ENCODE measurements at places on chromosomes 12 and 14.

GRCh38 chr14:96956464-96957239 lies 159.5 kb downstream of the VRK1 start:
- DNase-seq, result no peak

DNA sequence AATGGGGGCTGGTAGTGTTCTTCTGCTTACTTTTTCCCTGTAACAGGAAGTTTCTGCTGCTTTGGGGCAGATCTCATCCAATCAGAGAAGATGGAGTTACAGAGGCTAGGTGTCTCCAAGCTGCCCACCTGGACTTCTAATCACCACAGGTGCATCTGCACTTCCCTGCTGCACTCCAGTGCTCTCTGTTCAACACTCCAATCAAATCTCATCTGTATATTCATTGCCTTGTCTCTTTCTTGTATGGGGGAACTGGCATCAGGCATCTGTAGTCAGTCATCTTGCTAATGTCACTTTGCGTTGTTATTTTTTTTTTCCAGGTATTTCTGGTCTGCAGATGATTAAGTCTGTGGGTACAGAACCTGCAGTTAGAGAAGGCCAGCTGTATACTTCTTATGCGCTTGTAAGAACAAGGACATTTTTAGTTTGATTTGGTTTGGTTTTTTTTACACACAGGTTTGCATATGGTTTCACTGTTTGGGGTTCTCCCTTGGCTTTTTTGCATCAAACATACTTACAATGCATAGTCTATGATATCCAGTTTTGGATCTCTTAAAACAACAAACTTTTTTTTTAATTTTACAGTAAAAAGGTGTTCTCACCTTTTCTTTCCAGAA lies 116.0 kb downstream of the METTL25 start:
- no peak for DNase-seq

DNA sequence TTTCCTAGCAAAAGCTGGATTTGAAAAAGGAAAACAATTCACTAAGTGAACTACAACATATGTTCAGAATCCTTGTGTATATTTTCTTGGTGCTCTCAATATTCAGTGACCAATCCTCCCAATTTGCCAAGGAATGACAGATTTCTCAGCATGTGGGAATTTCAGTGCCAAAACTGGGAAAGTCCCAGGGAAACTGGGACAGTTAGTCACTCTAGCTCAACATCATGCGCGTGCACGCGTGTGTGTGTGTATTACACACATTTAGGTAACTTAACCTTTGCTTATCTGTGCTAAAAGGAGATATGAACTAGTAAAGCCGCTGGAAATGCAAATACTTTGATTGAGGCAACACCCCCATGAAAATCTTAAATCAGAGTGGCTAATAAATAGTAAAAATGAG lies 26.1 kb upstream of the SLC6A13 start:
- peak; percentile 76 for DNase-seq

GRCh38 chr12:53355121-53355520 lies 19.0 kb upstream of the SP7 start:
- no peak for DNase-seq

GRCh38 chr14:23366426-23366921 lies 1.5 kb upstream of the EFS start:
- peak; percentile 74 for DNase-seq

DNA sequence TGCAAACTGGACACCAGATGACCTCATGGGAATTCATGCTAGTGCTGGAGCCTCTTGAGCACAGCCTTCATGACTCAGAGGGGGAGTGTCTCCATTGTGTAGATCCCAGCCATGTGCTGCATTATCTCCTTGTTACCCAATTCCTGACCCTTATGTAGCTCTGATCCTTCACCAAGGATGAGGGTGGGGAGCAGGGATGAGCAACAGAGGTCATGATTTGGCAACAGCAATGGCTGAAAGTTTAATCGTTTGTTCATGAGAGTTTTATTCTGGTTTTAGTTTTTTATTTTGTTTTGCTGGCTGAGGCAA lies 9.5 kb upstream of the BDKRB1 start:
- peak; percentile 62 for DNase-seq

DNA sequence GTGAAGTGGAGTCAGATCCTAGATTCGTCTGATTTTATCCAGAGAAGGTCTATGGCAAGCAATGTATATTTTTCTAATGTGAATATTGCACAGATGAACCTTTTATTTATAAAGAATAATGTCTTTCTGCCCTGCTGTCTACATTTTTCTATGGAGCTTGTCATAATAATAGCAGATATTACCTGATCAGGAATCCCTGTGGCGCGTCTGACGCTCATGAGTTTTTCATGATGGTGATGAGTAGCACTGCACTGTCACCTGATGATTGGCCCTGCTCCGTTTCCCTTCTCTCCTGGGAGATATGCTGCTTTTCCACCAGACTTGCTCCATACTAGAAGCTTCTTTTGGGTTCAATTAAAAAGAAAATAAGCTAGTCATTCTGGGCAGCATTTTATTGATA lies 20.5 kb downstream of the CINP start:
- no peak for DNase-seq

DNA sequence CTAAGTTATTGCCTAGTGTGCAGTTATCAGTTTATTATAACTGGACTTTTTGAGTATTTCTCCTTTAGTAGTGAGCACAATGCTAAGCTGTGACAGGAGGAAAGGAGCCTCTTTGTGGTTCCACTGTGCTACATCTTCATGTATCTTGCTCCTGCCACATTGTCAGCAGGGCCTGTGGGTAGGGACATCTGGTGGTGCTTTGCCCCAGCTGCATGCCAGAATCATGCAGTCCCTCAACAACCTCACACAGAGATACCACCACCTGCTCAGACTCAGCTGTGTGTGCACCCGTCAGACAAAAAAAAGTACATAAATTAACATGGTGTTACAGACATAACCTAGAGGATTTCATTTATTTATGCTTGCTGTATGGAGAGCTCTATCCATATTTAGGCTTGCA lies 51.1 kb downstream of the MIS18BP1 start:
- peak; percentile 13 for DNase-seq

DNA sequence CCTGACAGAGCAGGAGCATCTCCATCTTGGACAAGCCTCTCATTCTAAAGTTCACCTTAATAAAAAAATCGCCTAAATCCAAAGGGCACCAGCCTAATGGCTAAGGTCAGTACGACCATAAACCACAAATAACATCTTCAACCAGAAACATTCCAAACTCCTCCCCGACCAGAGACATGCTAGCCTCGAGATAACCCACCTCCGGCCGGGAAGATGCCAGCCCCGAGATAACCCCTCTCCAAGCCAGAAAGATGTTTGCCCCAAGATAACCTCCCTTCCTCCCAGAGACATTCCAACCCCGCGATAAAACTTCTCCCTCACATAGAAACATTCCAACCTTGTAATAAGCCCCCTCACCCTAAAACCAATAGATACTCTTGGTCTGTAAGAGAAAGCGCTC lies 86.8 kb upstream of the PKP2 start:
- no peak for DNase-seq

GRCh38 chr14:72308967-72309485 lies 376.8 kb downstream of the RGS6 start:
- DNase-seq, result no peak

DNA sequence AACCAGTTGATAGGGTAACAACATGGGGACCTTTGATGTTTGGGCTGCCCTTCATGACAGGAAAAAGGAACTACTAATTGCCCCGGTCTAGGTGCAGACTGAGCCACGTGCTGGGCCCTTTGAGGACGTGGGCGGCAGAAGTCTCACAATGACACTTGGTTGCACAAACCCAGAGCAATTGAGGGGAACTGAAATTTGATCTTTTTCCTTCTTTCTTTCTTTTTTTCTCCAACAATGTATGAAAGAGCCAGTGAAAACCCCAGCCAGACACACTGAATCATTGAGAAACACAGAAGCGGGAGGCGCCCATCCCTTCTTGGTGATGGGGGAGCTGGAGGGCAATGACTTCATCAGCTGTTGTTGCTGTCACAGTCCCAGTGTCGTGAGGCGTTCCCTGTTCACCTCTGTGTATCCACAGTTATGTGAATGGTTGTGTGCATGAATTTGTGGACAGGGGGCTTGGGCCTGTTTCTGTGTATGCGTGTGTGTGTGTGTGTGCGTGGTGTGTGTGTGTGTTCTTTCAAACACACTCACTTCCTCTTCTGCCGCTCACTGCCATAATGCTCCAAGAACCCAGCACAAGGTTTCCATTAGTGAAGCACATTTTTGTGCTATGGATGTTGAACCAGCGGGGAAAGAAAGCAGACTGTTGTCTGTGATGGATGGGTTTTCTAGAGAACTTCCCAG lies 137.5 kb upstream of the CCND2 start:
- peak; percentile 47 for DNase-seq

DNA sequence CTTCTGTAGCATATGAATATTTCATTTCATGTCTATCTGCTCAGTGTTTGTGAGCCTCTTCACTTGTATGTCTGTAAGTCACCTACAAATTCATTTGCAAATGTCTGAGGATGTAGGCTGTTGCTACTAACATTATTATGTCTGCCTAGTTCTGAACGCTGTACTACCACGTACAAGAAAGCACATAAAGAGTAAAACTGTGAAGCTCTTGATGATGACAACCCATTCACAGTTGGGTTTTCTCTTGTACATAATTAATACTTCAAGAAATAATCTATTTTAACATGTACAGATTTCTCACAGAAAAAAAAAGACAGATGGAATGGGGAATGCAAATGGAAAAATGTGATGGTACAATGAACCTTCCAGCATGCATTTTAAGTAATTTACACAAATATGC lies 64.3 kb upstream of the CPNE8 start:
- DNase-seq, result no peak

DNA sequence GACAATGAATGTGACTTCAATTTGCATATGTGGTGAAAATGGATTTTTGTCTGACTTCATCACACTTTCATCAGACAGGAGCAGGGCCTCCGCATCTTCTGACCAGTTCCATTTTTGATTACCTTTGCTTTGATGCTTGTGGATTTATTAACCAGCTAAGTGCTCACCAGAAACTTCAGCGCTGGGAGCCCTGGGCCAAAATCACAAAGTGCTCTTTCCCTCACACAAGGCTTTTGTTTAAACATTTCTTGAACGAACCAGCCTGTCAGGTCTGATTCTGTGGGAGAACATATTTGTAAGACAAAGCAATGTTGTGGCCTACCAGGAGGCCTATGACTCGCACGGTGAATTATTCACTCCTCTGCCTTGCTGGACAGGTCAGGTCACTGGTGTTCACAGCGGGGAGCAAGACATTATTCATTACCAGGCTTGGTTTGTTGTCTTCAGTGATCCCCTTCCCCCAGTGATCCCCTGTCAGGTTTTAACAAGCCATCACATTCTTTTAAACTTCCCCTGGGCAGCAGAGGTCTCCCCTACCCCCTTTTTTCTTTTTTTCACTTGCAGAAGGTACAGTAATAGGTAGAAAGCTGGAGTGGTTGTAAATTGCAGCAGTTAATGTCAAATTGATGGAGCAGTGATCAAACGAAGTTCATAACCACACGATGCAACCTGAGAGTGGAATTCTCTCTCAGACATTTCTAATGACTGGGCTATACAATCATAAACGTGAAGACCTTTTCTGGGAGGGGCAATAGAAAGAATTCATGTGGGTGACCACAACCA lies 167.5 kb upstream of the PRICKLE1 start:
- DNase-seq, result peak; percentile 97

DNA sequence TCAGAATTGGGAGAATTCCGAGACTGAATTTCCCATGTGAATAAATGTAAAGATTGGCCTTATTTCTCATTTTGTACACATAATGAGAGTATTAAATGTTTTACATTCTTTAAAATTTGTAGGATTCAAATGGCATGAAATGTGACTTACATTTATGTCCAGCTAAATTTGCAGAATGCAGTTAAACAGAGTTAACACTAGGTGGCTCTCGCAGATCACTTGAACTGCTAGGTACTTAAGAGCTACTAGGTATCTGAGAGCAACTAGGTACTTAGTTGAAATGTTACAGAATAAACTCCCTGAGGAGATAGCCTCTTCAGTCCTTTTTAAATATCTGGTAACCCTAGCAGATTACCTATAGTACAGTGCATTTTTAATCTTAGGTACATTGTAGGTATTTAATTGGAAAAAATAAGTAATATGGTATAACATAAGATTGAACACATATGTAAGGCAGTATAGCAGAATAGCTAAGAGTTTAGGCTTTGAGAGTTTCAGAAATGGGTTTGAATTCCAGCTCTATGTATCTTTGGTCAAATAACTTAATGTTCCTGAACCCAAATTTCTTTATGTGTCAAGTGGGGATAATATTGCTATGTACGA lies 73.8 kb downstream of the KIAA0586 start:
- DNase-seq, result peak; percentile 79
